ENCODE measurements at places on chromosomes 3 and 15. TPM values are rescaled to one million over a fixed set of nuclear protein-coding genes. Genes with fewer than 3 reads are reported as not detected.

DNA sequence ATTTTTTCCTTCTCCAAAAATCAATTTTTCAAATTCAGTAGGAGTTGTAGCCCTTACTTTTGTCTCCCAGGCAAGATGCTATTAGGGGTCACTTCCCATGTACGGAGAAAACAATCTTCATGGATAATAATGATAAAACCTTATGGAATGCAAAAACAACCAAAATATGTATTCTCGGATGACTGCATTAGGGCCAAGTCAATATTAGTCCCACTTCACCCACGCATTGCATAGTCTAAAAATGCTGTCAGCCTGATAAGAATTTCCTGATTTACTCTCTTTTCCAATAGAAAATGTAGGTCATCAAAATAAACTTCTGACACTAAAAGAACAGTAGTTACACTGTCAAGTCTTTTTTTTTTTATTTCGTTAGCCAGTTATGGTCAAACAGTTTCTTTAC, 2.7 kb downstream of the VGLL3 start:
- peak; percentile 94 for DNase-seq

The RTP3 gene
- not detected for total RNA-seq

DNA sequence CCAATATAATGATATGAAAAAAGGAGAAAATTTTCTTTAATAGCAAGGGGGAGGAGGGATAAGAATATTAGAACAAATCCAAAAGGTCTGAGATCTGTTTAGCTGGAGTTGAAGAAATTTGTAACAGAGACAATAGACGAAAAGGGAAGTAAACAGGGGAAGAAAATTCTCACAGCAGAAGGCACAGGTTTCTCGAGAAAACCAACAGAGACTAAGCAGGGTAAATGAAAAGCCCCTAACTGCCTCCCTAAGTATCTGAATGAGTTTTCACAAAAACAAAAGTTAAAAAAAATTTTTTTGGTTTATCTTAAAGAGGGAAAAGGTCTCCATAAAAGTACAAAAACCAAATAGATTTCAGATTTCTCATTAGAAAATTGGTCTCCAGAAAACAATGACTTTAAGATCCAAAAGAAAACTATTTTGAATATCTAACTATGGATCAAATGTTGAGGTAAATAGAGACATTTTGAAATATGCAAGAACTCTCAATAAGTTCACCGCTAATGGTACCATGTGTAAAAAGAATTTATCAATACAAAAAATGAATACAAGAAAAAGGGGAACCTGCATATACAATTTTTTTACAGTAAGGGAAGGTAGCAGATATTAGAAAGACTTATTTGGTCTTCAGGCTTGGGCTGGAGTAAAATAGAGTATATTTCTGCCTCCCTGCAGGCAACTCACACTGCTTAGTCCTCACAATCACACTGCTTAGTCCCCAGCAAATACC, 23.9 kb upstream of the NEK10 start:
- DNase-seq: no peak

DNA sequence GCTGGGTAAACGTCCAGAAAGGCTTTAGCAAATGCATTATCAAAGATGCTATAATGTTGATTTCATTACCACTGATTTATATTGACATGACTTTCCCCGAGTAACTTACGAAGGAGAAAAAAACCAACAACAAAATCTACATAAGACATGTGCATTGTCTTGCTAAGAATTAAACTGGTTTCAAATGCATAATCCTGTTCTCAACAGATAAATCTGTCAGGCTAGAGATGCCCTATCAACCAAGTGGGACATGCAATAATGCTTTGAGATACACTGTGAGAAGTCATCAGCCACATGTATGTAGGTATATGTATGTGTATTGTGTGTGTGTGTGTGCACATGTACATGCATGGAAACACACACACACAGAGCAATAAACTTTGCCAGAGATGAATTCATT, 195.6 kb downstream of the MEIS2 start:
- DNase-seq: no peak

- no peak for DNase-seq
Observed at GRCh38 chr3:155745795-155746550, 1.1 kb upstream of the PLCH1 start.

GRCh38 chr3:126960604-126960995, 22.3 kb upstream of the PLXNA1 start:
- no peak for DNase-seq

The PDZRN3 gene
- total RNA-seq: 40.5 TPM

The FHIT gene
- 1.5 TPM for total RNA-seq

Data from fibroblast of the aortic adventitia (primary cell).